ENCODE measurements at places on chromosomes 2 and 18.

DNA sequence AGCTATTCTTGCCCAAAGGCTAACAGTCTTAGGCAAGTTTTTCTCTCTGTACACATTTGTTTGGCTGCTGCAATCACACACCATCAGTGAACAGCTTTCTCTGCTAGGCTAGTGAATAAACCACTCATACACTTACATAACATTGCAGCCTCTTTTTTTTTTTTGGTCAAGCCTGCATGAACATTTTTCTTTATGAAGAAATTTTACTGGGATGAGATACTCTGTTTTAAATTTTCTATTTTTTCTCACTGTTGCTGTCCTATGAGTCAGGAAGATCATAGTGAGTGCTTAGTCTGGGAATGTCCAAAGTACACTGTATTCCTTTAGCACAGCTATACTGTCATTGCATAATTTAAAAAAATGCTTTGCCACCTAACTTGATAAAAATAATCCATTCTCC, 58.5 kb downstream of the ROCK1 start:
- DNase-seq = no peak
- H3K36me3 ChIP-seq = peaks cover 14% of the 10 kb centered on the region
- H3K4me3 ChIP-seq = no peak overlapping the region
- no peaks in the 10 kb centered on the region for H3K27me3 ChIP-seq
- H3K4me1 ChIP-seq = no peaks in the 10 kb centered on the region

DNA sequence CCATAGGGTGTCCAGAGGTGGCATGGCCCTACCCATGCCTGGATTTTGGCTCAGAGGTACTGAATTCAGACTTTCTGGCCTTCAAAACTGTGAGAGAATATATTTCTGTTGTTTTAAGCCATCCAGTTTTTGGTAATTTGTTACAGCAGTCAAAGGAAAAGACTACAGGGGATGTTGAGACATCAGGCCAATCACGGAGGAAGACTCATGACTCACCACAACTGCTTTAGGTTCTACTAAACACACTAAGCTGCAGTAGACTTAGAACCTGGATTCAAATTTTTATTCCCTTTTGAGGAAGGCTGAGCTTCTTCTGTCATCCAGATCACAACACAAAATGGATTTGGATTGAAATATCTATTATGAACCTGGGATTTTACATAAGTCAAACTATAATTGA, 12.0 kb upstream of the C2orf66 start:
- DNase-seq = no peak
- peaks cover 9% of the 10 kb centered on the region for H3K27me3 ChIP-seq
- no peak overlapping the region for H3K27ac ChIP-seq
- peaks cover 9% of the 10 kb centered on the region for H3K36me3 ChIP-seq

GRCh38 chr2:67945940-67946339, 116.9 kb downstream of the C1D start:
- peaks cover 15% of the 10 kb centered on the region for H3K36me3 ChIP-seq
- no peak overlapping the region for H3K27ac ChIP-seq
- no peak for DNase-seq
- peaks cover 29% of the 10 kb centered on the region for H3K4me1 ChIP-seq
- H3K4me3 ChIP-seq = no peak overlapping the region
- no peaks in the 10 kb centered on the region for H3K27me3 ChIP-seq

DNA sequence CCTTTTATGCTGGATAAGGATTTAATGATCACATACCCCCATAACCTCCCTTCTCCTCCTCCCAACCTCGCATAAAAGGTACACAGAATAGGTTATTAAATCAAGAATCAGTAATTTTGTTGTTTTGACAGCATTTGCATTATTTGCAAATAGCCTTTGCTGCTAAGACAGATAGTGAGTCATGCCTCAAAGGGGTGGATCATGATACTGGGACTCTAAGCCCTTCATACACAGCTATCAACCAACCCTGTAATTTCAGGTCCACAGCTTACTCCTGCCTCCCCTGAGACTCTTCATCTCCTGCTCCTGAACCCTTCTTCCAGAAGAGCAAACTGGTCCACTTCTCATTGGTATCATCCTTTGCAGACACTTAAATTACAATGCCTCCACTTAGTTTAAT, 73.8 kb upstream of the KLHL29 start:
- H3K4me1 ChIP-seq = no peaks in the 10 kb centered on the region
- no peaks in the 10 kb centered on the region for H3K36me3 ChIP-seq
- no peak overlapping the region for H3K4me3 ChIP-seq

DNA sequence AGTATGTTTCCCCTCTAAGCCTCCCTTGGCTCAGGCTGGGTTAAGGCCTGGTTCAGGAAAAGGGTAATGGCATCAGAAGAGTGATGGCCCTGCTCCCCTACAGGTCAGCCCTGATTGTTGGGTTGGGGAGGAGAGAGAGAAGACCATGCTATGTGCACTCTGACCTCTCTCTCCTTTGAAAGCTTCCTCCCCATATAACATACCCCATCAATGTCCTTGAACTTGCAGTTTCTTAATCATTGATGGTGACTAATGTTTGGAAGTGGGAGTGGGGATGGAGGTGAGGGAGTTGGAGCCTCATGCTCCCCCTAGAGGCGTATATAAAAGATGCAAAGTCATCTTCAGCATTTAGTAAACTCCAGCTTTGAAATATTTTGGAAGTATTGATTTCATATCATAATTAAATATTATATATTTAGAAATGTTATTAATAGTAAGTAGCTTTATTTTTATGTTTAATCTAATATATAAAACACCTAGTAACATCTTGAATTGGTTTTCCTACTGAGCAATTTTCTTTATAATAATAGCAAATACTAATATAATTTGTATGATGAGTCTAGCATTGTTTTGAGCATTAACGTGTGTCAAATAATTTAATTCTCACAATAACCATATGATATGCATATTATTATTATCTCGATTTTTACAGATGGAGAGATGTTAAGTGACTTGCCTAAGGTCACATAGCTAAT, 8.8 kb downstream of the PLCL1 start:
- no peak overlapping the region for H3K27ac ChIP-seq
- H3K4me1 ChIP-seq = no peaks in the 10 kb centered on the region
- DNase-seq = no peak
- no peaks in the 10 kb centered on the region for H3K36me3 ChIP-seq
- peaks cover 6% of the 10 kb centered on the region for H3K27me3 ChIP-seq

DNA sequence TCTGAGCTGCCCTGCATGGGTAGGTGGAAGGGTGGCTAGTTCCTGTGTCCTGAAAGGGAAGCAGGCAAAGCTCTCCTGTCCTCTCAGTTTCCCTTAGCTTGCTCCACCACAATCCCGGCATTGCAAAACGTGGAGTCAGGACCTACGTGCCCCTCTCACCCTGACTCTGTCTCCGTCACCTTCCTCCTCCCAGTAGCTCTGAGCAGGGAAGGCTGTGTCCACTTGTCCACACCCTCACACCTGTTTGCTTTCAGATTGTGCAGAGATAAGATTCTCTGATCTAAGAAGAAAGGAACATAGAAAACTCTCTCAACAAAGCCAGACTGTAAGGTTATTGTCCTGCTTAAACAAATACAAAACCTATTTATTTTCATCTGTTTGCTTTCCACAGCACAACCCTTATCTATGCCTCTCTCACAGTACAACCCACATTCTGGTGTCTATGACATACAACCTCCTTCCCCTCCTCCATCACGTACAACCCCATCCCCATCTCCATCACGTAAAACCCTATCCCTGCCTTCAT, 79.0 kb downstream of the ALPK2 start:
- H3K4me3 ChIP-seq = no peak overlapping the region
- H3K4me1 ChIP-seq = peaks cover 16% of the 10 kb centered on the region
- no peaks in the 10 kb centered on the region for H3K36me3 ChIP-seq
- H3K27ac ChIP-seq = no peak overlapping the region
- no peak for DNase-seq
